Mesenchymal stem cell (in vitro differentiated cells and primary cell): ENCODE measurements at places on chromosomes 2 and 18.

GRCh38 chr2:238894226-238894949 is 46.5 kb downstream of the TWIST2 start:
- peaks cover 52% of the 10 kb centered on the region for H3K36me3 ChIP-seq
- DNase-seq, result no peak
- peaks cover 29% of the 10 kb centered on the region for H3K27me3 ChIP-seq
- no peak overlapping the region for H3K4me3 ChIP-seq

DNA sequence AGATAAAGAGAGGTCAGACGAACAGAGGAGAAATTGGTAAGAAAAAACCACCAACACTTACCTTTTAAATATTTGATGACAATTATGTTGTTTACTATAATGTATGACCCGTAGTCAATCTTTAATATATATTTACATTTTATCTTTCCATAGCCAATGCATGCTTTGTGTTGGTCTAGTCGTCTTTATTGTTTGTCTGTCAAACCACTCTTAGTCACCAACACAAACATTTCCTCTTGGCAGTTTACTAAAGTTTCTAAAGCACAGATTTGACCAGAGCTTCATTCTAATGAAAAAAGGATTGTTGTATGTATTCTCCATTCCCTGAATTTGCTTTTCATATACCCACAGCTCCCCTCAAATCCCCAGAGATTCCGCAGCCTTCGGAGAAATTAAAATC is 784.7 kb upstream of the PIK3C3 start:
- H3K36me3 ChIP-seq, result no peaks in the 10 kb centered on the region
- H3K4me3 ChIP-seq, result no peak overlapping the region
- no peaks in the 10 kb centered on the region for H3K4me1 ChIP-seq

DNA sequence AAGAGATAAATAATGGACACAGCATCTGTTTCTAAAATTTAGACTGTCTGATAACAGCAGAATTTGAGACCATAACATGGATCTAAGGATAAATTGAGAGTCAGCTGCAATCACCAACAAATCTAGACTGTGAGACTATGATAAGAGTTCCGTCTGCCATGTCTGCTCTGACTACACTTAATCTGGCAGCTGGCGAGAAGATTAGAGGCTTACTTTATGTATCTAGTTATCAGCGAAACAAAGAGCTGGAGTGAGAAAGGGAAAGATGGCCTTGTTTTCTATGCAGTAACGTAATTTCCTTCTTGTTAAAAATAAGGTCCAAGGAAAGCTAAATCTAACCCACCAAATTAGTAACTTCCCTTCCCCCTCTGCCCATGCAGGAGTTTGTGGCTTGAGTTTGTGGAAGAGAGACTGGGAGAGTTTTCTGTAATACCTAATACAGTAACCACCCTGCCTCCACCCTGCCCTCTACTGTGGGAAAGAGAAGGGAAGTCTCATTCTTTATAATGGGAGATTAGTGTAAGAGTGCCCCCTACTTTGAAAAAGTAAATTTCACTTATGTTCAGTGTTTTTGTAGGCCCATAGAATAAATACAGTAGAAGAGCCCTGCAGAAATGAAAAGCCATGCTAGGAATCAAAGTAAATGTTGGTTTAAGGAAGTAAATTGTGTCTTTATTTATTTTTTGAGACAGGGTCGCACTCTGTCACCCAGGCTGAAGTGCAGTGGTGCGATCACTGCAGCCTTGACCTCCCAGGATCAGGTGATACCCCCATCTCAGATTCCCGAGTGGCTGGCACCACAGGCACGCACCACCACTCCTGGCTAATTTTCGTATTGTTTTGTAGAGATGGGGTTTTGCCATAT is 27.5 kb downstream of the EML4 start:
- H3K36me3 ChIP-seq, result no peaks in the 10 kb centered on the region
- H3K27me3 ChIP-seq, result no peaks in the 10 kb centered on the region
- no peak overlapping the region for H3K4me3 ChIP-seq
- DNase-seq, result peak; percentile 66
- H3K4me1 ChIP-seq, result peaks cover 8% of the 10 kb centered on the region

- H3K27ac ChIP-seq, result no peak overlapping the region
- no peaks in the 10 kb centered on the region for H3K36me3 ChIP-seq
- H3K4me3 ChIP-seq, result no peak overlapping the region
These were observed 107.6 kb downstream of the TMEM17 start for GRCh38 chr2:62398356-62398755.

DNA sequence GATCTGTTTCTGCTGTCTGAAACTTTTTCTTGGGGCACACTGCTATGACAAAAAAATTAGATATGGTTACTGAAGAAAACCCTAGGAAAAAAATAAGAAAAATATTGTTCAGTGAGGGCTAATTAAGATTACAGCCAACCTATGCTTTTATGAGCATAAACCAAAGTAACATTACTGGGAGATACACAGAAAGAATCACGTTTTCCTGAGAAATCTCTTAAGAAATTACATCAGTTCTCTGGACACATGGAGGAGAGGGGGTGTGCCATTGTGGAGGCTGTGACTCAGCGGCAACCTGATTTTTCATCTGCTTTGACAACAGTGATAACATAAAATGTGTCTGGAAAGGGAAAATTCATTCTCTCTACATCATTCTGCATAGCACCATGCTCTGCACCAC is 13.4 kb upstream of the NMI start:
- no peak overlapping the region for H3K27ac ChIP-seq
- DNase-seq, result peak; percentile 66
- no peaks in the 10 kb centered on the region for H3K36me3 ChIP-seq
- peaks cover 4% of the 10 kb centered on the region for H3K4me1 ChIP-seq

- H3K27me3 ChIP-seq, result peaks cover 15% of the 10 kb centered on the region
- no peak overlapping the region for H3K4me3 ChIP-seq
- H3K27ac ChIP-seq, result no peak overlapping the region
- H3K36me3 ChIP-seq, result no peaks in the 10 kb centered on the region
- DNase-seq, result no peak
These were observed 188.3 kb downstream of the TWIST2 start for GRCh38 chr2:239035997-239036731.

DNA sequence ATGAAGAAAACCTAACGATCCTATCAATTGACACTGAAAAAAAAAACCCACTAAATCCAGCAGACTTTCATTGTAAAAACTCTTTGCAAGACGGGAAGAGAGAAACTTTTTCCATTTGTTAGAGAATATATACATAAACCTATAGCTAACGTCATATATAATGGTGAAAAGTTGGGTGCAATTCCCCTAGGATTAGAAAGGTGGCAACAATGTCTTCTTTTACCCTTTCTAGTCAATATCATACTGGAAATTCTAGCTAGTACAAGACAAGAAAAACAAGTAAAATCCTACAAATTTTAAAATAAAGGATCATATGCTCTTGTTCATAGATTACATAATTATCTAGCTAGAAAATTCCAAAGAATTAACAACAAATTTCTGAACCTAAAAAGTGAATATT is 1596.5 kb upstream of the LRRTM1 start:
- no peaks in the 10 kb centered on the region for H3K4me1 ChIP-seq
- no peak overlapping the region for H3K4me3 ChIP-seq
- H3K27ac ChIP-seq, result no peak overlapping the region
- no peaks in the 10 kb centered on the region for H3K36me3 ChIP-seq

DNA sequence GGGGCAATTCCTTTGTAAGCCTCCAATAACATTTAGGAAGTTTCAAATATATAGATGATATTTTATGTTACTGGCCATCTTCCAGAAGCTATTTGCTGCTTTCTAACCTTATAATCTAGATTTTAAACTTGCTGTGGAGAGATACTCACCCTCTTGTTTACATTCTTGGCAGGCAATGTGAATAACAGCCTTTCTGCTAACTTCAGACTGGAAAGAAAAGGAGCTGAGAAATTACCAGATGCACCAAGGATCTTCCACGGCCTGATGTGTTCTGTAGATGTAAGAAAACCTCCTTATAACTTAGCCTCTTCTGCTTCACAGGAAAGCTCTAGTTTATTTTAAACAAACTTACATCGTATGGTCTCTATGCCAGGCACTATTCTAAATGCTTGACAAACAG is 16.7 kb downstream of the REG1B start:
- no peak overlapping the region for H3K27ac ChIP-seq
- no peak for DNase-seq
- no peaks in the 10 kb centered on the region for H3K4me1 ChIP-seq

DNA sequence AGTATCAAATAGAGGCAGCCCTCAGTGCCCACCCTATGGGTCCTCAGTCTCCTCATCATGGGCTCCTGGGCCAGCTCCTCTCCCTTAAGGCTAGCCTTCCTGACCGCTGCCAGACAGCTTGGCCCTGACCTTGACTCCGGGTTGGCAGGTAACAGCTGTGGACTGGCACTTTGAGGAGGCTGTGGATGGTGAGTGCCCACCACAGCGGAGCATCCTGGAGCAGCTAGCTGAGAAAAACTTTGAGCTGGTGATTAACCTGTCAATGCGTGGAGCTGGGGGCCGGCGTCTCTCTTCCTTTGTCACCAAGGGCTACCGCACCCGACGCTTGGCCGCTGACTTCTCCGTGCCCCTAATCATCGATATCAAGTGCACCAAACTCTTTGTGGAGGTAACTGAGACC is 19.0 kb downstream of the CAD start:
- DNase-seq, result no peak
- no peaks in the 10 kb centered on the region for H3K4me1 ChIP-seq
- peaks cover 97% of the 10 kb centered on the region for H3K36me3 ChIP-seq
- H3K4me3 ChIP-seq, result no peak overlapping the region

- H3K27me3 ChIP-seq, result no peaks in the 10 kb centered on the region
- H3K36me3 ChIP-seq, result no peaks in the 10 kb centered on the region
- no peak overlapping the region for H3K4me3 ChIP-seq
- no peak overlapping the region for H3K27ac ChIP-seq
- peaks cover 2% of the 10 kb centered on the region for H3K4me1 ChIP-seq
- no peak for DNase-seq
These were observed 109.7 kb downstream of the CD226 start for GRCh38 chr18:69838003-69838402.

DNA sequence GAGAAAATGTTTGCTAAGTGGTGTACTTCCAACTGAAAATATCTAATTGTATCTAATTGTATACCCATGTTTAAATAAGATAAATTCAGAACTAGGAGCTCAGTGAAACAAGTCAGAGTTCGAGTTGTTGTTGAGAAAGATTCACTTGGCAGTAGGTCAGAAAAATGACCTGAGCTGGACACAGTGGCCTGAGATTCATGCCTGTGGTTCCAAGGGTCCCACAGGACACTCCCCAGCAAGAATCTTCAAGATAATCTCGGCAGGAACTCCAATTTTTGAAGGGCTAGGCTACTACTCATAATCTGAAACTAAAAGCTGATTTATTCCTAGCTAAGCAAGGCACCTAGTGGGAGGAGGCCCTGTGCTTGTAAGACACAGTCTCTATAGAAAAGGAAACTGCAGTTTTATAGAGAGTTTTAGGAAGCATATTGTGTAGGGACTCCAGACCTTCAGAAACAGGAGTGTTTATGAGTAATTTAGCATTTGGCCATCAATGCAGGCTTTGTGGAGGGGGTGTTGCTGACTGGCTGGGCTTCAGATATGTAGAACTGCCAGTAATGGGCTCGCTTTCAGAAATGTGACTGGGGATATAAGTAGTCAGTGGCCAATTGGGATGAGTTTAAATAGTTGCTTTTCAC is 43.2 kb downstream of the SP140 start:
- no peak overlapping the region for H3K27ac ChIP-seq
- H3K27me3 ChIP-seq, result no peaks in the 10 kb centered on the region
- DNase-seq, result peak; percentile 1
- H3K36me3 ChIP-seq, result no peaks in the 10 kb centered on the region

GRCh38 chr2:132547090-132547687 is 122.8 kb downstream of the LYPD1 start:
- DNase-seq, result peak; percentile 72
- no peak overlapping the region for H3K4me3 ChIP-seq
- H3K36me3 ChIP-seq, result no peaks in the 10 kb centered on the region
- peaks cover 8% of the 10 kb centered on the region for H3K4me1 ChIP-seq
- no peaks in the 10 kb centered on the region for H3K27me3 ChIP-seq

DNA sequence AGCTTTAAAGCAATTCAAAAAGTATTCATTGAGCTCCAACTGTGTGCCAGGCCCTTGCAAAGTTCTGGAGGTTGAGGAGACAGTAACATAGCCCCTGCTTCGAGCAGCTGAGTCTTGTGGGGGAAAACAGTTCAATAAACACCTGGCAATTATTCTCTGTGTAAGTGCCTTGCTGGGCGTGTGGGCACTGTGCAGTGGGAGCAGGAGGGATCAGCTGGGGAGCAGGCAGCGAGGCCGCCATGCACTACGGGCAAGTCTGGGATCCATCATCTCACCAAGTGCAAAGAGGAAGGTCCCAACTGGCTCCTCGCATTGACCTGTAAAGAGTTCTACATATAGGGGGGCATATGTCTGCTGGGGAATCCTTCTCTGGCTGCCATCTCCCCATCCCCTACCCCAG is 342.2 kb upstream of the HS6ST1 start:
- H3K27me3 ChIP-seq, result peaks cover 31% of the 10 kb centered on the region
- H3K4me1 ChIP-seq, result peaks cover 7% of the 10 kb centered on the region
- H3K27ac ChIP-seq, result no peak overlapping the region
- H3K36me3 ChIP-seq, result no peaks in the 10 kb centered on the region
- no peak for DNase-seq

DNA sequence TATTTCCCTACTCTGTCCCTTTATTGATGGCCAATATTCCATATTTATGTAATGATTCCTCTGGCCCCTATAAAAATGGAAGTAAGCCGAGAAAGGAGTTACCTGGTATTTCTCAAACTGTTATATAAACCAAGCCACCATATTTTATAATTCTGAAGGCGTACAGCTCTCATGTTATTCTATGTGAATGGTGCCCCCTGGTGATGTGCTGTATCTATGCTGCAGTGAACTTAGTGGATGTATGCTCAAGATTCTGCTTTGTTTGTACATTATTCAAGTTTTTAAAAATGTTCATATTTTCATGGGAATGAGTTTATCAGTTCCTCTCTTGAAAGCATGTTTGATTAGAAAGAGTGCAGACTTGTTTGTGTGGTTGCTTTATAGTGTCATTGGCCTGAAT is 194.5 kb upstream of the LRRTM1 start:
- no peaks in the 10 kb centered on the region for H3K4me1 ChIP-seq
- no peaks in the 10 kb centered on the region for H3K27me3 ChIP-seq

GRCh38 chr2:142858961-142859360 is 18.5 kb upstream of the KYNU start:
- H3K4me1 ChIP-seq, result peaks cover 2% of the 10 kb centered on the region
- no peaks in the 10 kb centered on the region for H3K27me3 ChIP-seq
- DNase-seq, result no peak
- no peaks in the 10 kb centered on the region for H3K36me3 ChIP-seq
